NAMALWA (cell line): ENCODE measurements at places on chromosomes 5 and 9.

DNA sequence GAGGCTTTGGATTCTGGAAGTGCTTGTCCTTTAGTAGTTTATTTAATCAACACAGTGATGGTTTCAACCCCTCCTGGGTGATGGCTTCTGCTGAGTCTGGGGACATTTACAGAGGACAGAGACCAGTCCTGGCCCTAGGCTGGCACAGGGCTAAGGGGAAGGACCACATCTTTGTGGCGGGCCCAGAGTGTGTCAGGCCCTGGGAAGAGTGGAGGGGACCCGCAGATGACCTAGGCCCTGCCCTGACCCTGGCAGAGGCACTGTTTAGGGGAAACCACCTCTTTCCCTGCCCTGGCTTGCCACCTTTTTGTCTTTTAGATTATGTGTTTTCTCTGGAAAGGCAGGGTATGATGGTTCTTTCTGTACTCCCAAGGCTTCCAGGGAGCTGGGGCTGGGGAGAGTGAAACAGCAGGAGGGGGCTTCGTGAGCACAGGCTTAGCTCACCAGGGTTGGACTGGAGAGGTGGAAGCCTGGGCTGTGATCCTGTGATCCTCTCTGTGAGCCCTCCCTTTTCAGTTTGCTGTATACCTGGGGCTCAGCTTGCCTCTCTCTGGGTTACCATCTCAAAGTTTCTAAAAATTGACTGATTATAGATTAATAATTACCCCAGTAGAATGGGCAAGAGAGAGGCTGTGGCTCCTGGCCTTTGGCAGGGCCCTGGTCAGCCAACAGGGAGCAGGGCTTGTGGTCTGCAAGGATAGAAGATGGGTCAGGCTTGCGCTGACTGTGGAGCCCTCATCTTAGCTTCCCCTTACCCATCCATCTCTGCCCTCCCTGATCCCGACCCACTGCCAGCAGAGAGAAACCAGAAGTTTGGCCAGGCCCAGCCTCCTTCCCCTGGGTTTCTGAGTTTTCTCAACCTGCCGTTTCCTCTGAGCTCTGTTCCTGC lies 1.7 kb upstream of the SYNPO start:
- no peak for DNase-seq

DNA sequence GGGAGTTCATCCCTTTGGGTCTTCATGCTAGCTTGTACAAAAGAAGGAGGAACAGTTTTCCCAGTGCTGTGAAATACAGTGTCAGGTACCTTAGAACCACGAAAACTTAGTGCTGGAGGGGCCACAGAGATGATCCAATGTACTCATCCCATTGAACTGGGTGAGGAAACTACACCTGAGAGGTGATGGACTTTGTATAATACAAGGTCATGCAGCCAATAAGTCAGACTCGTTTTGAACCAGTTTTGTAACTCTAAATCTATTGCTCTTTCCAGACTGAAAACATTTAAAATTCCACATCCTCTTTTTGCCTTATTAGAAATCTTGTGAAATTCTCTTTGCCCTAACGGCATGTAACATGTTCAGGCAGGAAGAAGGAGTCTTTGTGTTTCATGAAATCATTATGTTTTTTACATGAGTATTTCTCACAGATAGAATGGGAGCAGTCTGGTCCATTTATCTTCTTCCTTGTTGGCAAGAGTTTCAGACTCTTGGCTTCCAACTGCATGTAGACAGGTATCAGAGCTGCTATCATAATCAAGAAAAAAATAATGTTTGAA lies 146.8 kb upstream of the FBXL7 start:
- DNase-seq, result no peak

- no peak for DNase-seq
Measured at GRCh38 chr9:103755986-103756385, 338.1 kb upstream of the SMC2 start.

DNA sequence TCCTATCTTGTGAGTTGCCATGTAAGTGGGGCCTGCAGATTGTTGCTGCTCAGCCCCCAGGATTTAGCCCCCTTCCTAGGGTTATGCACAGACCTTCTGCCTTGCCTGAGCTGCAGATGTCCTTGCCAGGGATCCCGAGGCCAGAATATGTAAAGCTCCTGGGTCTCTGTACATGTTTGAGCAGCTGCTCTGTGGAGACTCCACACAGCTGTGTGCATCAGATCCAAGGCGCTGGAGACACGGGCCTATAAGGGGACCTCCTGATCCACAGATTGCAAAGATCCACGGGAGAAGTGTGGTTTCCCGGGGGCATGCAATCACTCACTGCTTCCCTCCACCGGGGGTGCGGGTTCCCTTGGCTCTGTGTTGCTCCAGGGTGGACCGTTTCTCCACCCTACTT lies 28.9 kb downstream of the TAF11L14 start:
- no peak for DNase-seq

DNA sequence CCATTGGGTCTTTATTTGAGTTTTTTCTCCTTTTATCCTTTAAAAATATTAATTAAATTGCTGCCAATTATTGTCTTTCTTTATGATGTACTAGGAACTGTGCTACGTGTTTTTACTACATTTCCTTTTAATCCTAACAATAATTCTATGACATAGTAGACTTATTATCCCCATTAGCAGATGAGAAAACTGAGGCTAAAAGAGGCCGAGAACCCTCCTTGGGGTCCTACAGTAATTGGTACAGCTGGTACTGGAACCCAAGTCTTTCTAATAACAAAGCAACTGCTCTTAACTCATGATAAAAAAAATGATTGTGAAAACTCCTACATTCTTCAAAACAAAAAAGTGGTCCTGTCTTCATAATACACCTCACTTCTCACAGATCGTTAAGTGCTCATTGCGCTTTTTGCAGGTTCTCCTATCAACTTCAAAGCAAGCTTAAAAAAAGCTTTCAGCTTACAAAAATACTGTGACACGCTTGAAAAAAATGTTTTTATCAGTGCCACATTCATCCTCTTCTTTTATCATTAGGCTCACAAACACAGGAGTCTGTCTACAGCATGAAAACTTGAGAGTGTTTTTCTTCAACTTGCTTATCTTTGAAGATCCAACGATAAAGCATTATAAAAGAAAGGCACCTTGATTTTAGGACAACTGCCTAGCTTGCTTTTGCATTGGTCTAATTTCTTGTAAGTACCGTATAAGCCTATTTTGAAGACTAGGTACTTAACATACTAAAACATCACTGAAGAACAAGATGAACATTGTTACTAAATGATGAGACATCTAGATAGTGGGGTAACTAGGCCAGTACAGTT lies 32.4 kb downstream of the FYB1 start:
- no peak for DNase-seq

DNA sequence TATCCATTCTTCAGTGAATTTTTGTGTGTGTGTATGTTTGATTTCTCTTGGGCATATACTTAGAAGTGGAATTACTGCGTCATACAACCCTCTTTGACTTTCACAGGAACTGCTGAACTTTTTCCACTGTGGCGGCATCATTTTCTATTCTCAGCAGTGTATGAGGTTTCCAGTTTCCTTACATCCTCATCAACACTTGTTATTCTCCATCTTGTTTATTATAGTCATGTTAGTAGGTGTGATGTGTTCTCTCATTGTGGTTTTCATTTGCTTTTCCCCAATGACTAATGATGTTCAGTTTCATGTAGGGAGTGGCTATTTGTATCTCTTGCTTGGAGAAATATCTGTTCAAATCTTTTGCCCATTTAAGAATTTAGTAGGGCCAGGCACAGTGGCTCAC lies 2.6 kb downstream of the ZNF79 start:
- no peak for DNase-seq

- no peak for DNase-seq
Measured at GRCh38 chr9:123710299-123710698, 219.6 kb downstream of the DENND1A start.

DNA sequence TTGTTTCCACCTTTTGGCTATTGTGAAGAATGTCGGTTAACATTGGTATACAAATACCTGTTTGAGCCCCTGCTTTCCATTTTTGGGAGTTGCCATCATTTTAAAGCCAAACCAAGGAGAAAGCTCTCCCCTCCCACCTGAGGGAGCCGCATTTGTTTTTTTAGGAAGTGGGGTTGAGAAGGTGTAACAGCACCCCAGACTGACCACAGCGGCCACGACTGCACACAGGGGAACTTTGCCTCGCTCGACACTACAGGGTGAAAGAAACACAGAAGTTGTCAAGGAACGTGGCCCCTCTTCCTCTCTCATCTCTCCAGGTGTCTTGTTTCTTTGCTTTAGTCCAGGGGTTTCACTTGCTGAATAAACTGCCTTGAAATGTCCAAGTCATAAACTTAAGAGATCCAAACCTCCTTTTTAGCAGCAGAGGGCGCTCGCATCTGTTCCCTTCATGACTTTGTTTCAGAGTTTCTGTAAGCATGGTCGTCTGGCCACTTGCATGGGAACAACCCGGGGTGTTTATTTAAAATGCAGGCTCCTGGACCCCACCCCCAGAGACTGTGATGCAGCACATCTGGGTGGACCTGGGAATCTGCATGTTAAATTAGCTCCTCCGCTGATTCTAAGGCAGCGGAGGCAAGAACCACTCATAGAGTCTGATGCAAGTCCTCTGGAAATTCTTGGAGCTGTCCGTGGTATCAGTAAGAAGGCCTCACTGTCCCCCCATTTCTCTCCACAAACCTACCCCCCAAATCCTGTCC lies 2.1 kb upstream of the TTLL11 start:
- peak; percentile 87 for DNase-seq

DNA sequence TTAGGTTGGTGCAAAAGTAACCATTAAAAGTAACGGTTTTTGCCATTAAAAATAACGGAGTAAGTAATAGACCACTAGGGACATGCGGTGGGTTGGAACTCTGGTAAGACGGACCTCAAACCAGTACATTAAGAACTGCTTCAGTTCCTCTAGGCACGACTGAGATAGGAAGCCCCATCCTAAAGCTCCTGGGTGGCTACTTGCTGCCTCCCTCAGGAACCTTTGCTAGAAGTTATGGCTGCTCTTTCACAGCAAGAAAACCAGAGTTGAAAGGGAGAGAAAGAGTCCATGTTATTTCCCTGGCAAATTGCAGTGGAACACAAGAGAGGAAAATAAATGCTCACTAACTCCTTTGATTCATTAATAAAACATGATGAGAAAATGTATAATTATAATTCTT lies 47.6 kb downstream of the MCTP1 start:
- no peak for DNase-seq

DNA sequence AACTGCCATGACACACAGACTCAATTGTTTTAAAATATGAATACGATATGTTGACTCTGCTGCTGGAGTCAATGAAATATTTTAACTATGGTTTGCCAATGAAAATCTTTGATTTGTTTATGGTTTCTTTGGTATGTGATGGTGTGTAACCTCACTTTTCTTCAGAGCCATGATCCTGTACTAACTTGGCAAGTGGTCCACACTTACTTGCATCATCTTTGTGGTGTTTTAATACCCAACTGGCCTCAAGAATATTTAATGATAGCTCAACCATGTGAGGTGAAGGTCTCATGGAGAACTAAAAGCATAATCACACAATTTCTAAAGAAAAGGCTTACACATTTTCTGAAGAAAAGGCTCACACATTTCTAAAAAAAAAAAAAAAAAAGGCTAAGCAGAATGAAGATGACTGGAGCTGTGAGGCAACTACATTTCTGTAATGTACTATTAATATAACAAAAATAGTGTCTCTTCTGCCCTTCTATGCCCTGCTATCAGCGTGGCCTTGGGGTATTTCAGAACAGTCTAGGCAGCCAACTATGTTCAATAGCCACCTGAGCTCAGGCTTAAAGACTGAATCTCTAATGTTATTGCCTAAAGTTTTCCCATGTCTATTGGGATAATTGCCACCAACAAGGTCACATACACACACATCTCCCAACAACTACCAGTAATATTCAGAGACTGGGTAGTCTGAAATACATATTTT lies 395.0 kb downstream of the MLLT3 start:
- DNase-seq, result no peak

GRCh38 chr5:40356248-40356647 lies 323.5 kb upstream of the PTGER4 start:
- no peak for DNase-seq

- no peak for DNase-seq
Measured at GRCh38 chr5:39209924-39210323, 9.4 kb downstream of the FYB1 start.

GRCh38 chr5:157354800-157355199 lies 88.9 kb downstream of the CYFIP2 start:
- DNase-seq, result peak; percentile 28

DNA sequence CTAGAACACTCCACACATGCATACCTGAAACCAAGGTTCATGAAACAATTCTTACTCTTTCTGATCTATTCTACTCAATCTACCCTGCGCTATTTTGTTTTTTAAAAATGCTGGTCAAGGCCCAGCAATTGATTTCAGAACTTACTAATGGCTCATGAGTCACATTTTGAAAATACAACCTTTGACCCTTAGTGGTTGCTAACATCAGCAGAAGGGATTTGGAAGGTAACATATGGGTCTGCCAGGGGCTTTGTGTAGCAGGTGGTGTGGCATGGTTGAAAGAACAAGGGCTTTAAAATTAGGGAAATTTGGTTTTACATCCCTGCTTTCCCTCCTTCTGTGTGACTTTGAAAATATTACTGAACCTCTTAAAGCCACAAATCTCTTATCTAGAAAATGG lies 101.4 kb downstream of the ATG10 start:
- no peak for DNase-seq

DNA sequence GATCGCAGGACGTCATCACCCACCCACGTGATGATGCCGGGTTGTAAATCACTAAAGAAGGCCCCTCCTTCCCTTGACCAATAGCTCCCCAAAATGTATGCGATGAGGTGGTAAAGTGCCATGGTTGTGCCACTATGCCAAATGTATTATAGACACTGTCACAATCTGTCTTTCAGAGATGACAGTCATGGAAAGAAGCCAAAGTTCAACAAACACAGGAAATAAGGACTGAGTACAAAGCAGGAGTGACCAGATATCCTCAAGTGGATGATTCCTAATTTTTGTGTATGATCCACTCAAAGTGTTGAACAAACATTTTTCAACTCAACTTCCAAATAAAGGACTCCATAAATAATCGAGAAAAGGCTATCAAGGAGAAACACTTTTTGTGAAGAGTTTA lies 12.5 kb downstream of the GLIS3 start:
- no peak for DNase-seq

- no peak for DNase-seq
Measured at GRCh38 chr5:163867738-163868137, 362.3 kb downstream of the MAT2B start.

- no peak for DNase-seq
Measured at GRCh38 chr5:78893940-78894677, 91.0 kb downstream of the ARSB start.

- DNase-seq, result no peak
Measured at GRCh38 chr9:8071445-8071798, 271.8 kb upstream of the DMAC1 start.

GRCh38 chr9:127336506-127337352 lies 60.2 kb upstream of the SLC2A8 start:
- DNase-seq, result no peak
